GDM1 (cell line): ENCODE measurements at places on chromosomes 1 and 21.

DNA sequence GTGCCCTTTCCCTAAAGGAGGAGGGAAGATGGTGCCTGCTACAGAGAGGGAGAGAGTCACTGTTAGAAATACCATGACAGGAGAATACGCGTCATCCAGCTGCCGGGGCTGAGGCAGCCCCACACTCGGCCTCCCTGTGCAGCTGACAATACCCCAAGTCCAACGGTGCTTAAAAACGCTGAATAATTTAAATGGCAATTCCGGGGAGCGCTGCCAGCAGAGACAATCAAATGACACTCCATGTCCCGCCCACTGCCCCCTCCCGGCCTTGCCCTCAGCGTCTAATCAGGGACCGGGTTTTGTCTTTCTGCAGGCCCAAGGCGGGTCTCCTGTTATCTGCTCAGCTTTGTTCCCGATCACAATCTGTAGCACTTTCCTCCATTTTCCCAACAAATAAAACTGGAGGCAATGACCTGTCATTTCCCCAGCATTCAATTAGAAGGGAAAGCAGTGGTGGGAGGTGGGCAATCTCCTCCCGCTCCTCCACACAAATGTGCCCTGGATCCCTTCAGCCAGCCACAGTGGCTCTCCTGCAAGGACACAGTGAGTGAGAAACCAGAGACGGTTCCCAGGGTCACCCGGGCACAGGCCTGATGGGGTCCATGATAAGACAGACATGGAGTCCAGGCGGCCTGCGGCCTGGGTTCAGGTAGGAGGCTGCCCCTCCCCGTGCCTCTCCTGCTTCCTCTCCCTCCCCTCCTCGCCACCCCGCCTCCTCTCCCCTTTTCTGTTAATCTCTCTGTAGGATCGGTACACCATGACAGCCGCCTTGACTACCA, 42.7 kb upstream of the AJAP1 start:
- no peak for DNase-seq

DNA sequence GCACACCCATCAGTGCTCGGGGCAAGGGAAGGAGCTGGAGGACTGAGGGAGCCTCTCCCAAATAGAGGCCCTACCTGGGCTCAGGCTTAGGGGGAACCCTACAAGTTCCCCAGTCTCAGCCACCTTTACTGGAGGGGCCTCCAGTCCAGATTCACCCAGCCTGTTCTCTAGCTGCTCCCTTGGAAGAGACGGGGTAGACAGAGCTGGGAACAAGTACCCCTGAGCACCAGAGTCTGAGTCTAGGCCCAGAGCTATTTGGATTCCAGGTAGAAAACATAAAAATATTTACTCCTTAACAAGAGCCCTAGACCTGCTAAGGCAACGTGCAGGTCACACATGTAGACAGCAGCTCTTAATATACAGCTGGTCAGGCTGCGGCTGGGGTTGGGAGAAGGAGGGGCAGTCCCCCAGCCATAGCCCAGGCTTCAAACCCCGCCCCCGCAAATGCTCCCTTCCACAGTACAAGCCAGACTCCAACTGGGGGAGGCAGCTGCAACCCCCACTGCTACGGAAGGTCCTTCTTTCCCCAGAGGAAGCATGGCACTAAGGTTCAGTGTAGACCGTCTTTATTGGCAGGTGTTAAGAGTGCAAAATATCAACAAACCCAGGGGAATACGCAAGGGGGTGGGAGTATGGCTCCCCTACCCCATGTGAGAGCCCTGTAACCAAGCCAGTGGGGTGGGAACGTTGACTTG, 8.0 kb downstream of the TENT5B start:
- no peak for DNase-seq

DNA sequence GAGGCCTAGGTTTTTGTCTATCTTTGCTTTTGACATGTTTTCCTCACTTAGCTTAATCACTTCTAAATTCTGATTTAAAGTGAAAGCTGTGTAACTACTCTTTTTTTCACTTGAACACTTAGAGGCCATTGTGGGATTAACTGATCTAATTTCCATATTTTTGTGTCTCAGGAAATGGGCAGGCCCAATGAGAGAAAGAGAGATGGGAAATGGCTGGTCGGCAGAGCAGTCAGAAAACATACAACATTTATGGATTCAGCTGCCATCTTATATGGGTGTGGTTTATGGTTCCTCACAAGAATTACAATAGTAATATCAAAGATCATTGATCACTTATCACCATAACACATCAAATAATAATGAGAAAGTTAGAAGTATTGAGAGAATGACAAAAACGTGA, 320.8 kb downstream of the PTPRC start:
- DNase-seq = no peak

- no peak for DNase-seq
Measured at GRCh38 chr21:36678538-36678937, 20.4 kb upstream of the SIM2 start.

GRCh38 chr21:34619841-34620665, 5.1 kb upstream of the RCAN1 start:
- DNase-seq = no peak

DNA sequence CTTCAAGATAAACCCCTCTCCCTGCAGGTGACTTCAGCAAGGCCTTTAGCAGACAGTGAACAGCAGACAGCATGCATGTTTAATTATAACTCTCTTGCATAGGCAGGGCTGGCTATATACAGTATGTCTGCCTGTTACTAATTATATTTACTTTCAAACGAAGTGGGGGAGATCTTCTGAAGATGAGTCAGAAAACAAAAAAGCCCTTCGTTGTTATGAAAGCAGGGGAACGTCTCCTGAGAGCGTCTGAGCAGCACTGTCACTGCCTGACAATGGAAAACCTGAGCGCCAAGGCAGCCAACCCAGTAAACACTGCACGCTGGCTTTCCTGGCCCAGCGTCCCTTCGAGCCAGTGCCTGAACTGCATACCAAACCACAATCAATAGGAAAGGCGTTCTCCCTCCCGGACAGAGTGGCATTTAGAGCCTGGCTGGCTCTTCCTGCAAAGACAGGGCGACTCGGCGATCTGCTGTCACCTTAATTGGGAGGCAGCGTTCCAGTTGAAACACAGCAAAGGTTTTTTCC, 54.1 kb downstream of the TOMM20 start:
- no peak for DNase-seq

- DNase-seq = no peak
Measured at GRCh38 chr1:233022246-233022645, 71.8 kb downstream of the NTPCR start.

DNA sequence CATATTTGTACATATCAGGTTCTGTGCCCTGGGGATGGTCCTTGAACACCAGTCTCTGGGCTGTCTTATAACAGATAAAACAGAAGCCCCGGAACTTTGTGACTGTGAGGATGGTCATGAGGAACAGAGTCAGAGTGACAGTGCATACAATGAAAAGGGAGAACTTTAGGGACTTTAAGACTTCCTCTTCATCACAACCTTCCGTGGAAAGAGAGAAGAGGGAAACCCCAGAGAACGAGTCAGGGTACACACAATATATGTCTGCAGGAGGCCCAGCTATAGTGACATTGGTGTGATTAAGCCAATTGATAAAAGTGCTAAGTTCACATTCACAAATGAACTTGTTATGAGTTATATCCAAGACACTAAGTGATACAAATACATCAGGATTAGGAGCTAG, 32.1 kb downstream of the TLR5 start:
- DNase-seq = no peak

DNA sequence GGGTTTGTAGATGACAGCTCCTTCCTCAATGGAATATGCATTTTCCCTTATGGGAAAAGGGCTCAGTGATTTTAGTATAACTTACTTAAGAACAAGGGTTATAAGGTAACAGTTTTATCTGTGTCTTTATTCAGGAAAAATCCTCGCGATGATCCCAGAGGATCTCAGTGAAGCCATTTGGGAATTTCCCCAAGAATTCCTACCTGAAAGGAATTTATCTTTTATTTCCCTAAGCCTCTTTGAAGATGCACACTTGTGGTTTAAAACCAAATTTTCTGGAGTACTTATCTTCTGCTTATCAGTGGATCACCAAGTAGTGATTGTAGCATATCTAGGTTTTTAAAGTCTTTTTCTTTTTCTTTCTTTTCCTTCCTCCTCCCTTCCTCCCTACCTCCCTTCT, 58.8 kb downstream of the AK4 start:
- no peak for DNase-seq

DNA sequence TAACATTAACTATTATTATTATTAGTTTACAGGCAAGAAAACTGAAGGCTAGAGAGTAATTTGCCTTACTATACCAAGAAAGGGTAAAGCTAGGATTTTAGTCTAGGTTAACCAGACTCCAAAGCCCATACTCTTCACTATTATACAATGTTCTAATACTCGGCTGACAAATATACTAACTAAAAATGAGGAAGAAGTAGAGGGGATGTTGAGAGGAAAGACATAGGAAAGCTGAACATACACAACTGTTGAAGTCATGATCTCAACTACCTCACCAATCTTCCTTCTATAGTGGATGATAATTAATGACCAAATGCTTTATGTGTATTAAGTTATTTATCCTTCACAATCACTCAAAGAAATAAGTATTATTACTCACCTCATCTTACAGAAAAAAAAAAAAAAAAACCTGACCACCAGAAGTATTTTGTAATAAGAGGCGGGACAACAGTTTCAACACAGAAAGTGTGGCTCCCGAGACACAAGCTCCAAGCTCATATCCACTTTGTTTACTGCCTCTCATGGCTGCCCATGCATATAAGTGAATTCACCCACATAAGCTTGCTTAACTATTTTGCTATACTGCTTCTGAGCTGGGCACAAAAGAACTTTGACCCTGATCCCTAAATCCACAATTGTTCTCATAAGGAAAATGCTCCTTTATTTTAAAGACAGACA, 78.0 kb downstream of the USP1 start:
- DNase-seq = no peak

DNA sequence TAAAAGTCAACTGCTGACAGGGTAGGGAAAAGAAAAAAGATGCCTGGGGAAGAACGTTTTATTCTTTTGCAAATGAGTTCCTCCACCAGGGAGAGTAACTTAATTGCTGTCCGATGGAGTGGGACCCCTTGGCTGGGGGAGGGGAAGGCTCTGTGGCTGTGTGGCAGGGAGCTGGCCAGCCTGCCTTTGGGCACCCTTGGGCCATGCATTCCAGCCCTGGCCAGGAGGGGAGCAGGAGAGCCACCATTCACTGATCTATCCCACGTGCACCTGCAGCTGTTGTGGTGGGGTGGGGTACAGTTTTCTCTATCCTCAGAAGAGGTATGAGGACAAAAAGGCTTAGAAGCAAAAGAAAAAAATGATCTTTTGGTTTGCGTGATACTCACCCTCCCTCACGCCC, 116.9 kb downstream of the KCNK1 start:
- DNase-seq = no peak

DNA sequence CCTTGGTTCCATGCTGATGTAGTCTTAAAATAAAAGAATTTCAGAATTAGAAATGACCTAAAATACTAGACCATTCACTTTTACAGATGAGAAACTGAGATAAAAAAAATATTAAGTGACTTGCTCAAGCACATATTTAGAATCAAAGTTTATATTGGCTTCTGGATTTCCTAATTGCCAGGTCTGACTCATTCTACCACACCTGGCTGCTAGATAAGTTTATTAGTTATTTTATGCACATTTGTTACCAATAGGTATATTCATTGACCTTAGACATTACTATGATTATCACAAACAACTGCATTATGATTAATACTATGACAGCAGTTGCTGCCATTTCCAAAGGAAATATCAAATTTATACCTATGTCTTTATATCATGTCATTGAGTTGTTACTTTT, 497.5 kb downstream of the RWDD3 start:
- DNase-seq = no peak

DNA sequence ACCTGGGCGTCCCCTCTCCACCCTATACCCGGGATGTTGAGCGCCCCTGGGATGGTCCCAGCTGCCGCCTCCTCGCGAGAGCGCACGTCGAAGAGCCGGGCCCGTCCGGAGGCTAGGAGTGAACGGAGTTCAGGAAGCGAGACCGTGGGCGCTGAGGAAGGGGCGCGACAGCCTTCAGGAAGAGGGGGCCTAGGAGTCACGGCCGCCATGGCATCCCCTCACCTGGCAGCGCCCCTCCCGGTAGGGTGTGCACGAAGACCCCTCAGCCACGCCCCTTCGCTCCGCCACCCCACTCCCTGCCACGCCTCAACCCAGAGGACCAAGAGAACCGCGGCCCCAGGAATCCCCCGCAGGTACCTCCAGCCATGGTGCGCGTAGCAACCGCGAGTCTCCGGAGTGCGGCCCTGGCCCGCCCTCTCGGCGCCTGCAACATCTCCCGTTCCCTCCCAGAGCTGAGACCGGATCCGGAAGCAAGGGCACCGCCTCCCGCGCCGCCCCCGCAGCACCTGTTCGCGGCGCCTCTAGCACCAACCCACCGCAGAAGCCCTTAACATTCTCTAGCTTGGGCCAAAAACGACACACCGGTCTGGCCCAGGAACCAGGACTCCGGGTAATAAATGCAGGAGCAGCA, at the start of gene TSTD1:
TSTD1 (minus strand) TSS at position 442 of the 631 bp plus-strand sequence; CDS start at position 367, 75 bp downstream.
- DNase-seq = no peak

- DNase-seq = no peak
Measured at GRCh38 chr1:166814611-166815010, 24.7 kb upstream of the POGK start.

DNA sequence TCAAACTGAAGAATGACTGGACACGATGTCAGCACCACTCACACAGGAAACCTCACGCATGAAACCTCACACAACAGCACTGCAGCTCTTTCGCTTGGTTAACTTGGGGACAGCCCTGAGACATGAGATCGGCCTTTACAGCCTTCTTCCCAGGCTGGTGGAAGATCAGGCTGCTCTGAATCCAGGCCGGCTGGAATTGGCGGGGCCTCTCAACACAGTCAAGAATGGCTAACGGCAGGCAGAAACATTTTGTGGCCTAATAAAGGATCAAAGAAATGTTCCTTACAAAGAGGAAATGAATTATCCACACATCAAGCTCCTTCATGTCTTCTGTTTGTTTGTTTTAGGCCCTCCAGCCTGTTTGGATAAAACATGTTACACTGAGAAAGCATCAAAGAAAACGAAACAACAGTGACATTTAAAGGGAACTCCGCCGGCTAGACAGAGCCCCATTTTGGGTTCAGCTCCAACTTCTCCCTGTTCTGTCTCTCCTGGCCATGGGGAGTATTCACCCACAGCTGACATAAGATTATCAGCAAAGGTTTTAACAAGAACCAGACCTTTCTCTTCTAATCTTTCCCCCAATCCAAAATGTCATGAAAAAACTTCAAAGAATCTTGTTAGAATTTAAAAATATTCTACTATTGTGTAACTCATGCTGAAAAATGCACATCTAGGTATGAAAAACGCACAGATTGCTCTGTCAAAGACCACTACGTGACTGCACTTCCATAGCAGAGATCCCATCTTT, 131.2 kb downstream of the SLC45A1 start:
- DNase-seq = no peak

GRCh38 chr1:150805899-150806298, 2.2 kb downstream of the CTSK start:
- no peak for DNase-seq

DNA sequence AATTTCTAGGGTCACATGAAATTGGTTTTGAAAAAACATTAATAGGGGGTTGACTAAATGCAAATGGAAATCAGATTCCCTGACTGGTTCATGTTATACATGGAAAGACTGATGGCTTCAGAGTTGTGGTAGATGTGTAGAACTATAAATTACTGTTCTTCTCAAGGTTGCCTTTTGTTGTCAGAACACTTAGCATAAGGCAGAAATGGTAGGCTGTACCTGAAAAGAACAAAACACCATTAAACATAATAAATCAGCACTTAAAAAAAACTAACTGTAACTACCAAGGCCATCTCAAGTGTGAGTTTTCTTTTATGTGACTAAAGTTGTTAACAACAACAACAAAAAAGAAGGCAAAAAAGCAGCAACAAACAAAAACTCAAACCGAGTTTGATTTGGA, 111.8 kb downstream of the RPS6KC1 start:
- DNase-seq = no peak
